ENCODE measurements at places on chromosomes 2 and 18. TPM values are rescaled to one million over a fixed set of nuclear protein-coding genes. Genes with fewer than 3 reads are reported as not detected.

DNA sequence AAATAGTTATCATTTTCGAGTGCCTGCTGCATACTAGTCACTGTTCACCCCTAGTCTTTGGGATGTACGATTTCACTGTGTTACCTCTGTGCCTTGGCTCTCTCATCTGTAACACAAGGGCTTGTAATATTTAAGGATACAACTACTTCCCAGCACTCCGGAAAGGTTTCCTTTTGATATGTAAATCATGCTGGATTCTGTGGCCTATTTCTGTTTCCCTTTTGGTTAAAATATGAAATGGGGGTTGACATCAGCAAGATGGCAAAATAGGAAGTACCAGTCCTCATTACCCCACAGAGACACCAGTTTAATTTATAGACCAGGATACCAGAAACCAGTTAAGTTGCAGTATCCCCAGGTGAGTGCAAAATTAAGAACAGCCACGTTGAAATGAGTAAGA, 23.5 kb downstream of the PSMG2 start:
- no peaks in the 10 kb centered on the region for H3K4me1 ChIP-seq
- H3K4me3 ChIP-seq: no peak overlapping the region
- no peak for DNase-seq
- H3K27me3 ChIP-seq: no peaks in the 10 kb centered on the region

DNA sequence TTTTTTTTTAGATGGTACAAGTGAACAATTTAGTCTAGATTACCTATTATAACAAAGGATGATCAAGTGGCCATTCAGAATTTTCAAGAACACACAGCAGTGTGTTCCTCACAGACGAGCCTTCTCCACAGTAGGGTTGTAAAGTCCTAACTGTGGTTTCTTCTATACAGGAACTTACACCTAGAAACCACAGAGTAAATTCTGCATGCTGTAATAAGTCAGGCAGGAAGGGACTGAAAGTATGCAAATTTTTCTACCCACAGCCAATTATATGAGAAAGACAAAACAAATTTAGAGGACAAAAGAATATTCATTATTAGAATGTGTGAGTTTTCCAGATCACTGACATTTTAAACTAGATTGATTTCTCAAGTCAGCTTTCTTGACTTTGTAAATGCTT, 99.5 kb downstream of the RBMS1 start:
- H3K4me3 ChIP-seq: no peak overlapping the region
- no peak overlapping the region for H3K27ac ChIP-seq
- H3K4me1 ChIP-seq: no peaks in the 10 kb centered on the region
- H3K36me3 ChIP-seq: no peaks in the 10 kb centered on the region
- DNase-seq: no peak
- no peaks in the 10 kb centered on the region for H3K27me3 ChIP-seq

GRCh38 chr18:36078751-36079529, 11.6 kb upstream of the RPRD1A start:
- no peak for DNase-seq
- no peaks in the 10 kb centered on the region for H3K27me3 ChIP-seq
- H3K27ac ChIP-seq: no peak overlapping the region
- H3K36me3 ChIP-seq: no peaks in the 10 kb centered on the region

ECEL1 gene
- 0.86 TPM for total RNA-seq

CD8B2 gene
- not detected for total RNA-seq

- DNase-seq: no peak
- no peaks in the 10 kb centered on the region for H3K4me1 ChIP-seq
- H3K27ac ChIP-seq: no peak overlapping the region
- no peak overlapping the region for H3K4me3 ChIP-seq
- no peaks in the 10 kb centered on the region for H3K36me3 ChIP-seq
Measured at GRCh38 chr2:6475155-6475940, 390.4 kb downstream of the CMPK2 start.

GRCh38 chr2:125070726-125071505, 1045.8 kb downstream of the CNTNAP5 start:
- no peak overlapping the region for H3K27ac ChIP-seq
- no peak for DNase-seq
- H3K27me3 ChIP-seq: no peaks in the 10 kb centered on the region
- no peaks in the 10 kb centered on the region for H3K36me3 ChIP-seq

ARL4C gene
- total RNA-seq: 2.9 TPM

GRCh38 chr2:88206665-88207347, 36.7 kb downstream of the THNSL2 start:
- H3K27me3 ChIP-seq: no peaks in the 10 kb centered on the region
- no peaks in the 10 kb centered on the region for H3K4me1 ChIP-seq
- H3K36me3 ChIP-seq: no peaks in the 10 kb centered on the region
- H3K27ac ChIP-seq: no peak overlapping the region

- H3K27ac ChIP-seq: no peak overlapping the region
- no peak for DNase-seq
- no peaks in the 10 kb centered on the region for H3K27me3 ChIP-seq
- H3K36me3 ChIP-seq: no peaks in the 10 kb centered on the region
- H3K4me3 ChIP-seq: no peak overlapping the region
Measured at GRCh38 chr2:61926531-61927477, 21.3 kb downstream of the COMMD1 start.

- no peaks in the 10 kb centered on the region for H3K36me3 ChIP-seq
- no peak overlapping the region for H3K4me3 ChIP-seq
- no peaks in the 10 kb centered on the region for H3K4me1 ChIP-seq
Measured at GRCh38 chr2:189519631-189520387, 60.8 kb downstream of the SLC40A1 start.

Data from right lobe of liver (tissue), 6 donors.